Stimulated activated CD4-positive, alpha-beta T cell treated with anti-CD3 and anti-CD28 coated beads, TNF-alpha, amount 100 ng/mL, for 1 hour (primary cell): ENCODE measurements at places on chromosomes 6 and 20.

DNA sequence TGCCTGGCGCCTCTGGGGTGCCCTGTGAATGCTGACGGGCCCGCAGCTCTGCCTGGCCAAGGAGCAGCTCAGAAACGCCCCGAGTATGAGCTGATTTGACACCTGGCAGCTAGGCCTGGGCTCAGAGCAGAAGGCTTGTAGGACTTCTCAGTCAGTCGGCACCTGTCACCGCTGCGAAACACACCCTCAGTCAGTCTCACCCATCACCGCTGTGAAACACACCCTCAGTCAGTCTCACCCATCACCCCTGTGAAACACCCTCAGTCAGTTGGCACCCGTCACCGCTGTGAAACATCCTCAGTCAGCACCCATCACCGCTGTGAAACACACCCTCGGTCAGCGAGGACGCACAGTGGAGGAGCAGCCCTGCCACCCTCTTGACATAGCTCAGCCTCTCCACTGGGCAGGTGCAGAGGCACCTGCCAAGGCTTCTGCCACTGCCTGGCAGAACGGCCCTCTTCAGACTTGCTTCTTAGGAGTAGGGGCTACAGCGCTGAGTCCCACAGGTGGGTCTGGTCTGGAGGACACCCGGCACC is 109.0 kb downstream of the PSMB1 start:
- DNase-seq = no peak

DNA sequence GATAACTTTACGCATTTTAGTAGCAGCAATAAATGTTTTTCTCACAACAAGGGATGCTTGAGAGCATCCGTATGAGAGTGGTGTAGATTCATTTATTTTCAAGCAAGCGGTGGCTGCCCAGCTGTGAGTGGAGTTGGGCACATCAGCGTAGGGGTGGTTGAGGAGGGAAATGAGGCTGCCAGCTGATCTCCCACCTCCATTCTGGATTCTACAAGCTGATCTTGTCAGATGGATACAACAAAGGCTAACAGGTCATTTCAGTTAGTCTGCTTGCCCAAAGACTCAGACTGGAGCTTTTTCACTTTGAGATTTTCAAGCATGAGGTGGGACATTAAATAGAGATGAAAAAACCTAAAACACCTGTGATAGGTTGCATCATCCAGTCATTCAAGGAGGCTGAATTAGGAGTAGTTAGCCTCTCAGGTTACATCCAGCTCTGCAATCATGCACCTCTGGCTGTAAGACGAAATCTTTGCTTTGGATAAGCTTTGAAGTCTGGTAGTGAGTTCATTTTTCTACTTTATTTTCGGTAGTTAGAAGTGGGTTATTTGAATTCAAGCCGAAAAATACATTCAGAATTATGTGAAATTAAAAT is 1.9 kb upstream of the BACH2 start:
- DNase-seq = no peak

DNA sequence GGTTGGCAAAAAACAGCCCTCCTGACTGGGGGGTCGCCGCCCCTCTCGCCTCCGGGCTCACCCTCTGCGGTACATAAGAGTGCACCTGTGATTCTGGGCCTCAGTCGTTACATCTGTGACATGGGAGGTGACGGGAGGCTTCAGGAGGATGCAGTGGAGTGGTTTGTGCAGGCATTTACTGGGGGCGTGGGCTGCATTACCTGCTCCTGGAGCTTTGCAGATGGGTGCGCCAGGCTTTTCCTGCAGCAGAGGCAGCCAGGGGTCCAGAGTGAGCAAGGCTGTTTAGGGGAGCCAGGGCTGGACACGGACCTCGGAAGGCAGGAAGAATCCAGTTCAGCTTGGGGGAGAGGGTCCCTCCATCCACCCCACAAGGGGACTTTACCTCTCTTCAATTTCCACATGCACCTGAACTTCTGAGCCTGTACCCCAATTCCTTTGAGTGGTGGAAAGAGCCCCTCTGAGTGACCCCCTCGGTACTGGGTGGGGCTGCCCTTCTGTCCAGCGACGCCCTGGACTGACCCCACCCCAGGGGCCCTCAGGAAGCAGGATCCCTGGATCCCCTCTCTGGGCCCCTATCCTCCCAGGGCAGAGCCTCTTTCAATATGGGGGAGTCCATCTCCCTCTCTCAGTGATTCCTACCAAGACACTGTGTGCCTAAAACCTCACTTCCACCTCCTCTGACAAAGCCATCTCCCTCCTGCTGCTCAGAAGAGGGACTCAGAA is 134.0 kb downstream of the TAF4 start:
- no peak for DNase-seq

DNA sequence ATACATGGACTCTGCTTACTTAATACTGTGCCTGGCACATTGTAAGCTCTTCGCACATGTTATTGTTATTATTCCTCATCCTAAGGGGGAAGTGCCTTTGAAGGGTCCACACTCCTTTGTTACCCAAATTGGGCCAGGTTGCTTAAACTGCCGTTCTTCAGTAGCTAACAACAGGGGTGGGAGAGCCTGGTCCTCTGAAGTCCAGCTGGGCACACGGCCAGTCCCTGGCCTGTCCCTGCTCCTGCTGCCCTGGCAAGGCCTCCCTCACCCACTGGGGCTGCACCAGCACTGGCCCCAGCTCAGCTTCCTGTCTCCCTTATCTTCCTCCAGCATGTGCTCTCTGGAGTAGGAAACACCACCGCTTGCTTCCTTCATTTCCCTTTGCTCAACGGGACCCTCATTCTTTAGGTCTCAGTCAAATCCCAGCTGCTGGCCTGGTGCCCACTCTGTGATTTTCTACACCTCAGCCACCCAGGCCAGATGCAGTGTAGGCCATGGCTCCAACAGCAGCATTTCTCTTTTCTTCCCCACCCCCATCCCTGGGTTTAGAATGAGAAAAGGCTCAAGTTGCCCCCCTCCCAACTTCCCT is 5.5 kb upstream of the PROCR start:
- no peak for DNase-seq

DNA sequence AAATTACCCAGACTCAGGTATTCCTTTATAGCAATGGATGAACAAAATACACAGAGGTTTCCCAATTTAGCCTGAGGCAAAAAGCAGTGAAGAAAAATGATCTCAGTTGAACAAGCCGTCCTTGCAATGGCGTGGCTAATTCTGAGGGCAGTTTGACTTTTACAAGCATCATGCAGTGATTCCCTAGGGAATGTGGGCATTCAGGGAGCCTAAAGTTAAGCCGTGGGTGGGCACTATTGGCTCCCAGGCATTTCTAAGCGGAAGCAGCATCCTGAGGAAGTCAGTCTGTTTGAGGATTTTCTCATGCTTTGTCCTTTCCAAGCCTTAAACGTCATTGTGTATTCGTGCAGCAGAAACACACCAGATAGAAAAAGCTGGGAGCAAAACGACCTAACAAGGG is 133.9 kb downstream of the MYLK4 start:
- no peak for DNase-seq

DNA sequence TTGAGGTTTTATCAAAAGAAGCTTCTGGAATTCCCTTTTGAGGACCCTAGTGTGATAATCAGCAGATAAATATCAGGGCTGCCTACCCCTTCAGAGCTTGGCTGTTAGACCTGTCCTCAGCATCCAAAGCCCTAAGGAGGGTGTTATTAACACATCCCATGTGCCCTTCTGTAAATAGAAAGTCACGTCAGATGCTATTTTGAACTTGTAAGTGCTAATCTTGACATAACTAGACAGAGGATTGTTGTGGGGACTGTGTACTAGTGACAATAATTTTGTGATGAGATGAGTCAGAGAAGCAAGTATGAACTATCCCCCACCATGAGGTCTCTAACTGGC is 4.9 kb upstream of the LAMA4 start:
- no peak for DNase-seq

DNA sequence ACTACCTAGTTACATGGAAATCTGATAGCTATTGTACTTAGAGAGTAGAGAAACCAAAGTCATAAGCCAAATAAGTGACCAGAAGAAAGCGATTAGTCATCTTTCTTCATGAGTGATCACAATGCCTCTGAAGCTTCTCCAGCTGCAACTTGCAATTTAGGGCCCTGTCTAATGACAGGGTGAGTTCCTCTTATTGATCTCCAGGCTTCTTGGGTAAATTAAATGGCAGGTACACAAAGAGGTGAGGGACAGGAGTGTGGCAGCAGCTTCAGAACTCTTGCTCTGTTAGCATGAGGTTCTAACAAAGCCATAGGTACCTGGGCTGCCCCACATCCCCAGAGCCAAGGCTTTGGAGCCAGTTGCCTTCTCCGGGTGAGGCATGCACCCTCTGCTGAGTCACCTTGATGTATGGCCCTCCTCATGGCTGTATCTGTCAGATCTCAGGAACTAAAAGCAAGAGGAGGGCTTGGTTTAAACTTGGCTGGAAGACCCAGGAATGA is 60.8 kb downstream of the PRDM1 start:
- no peak for DNase-seq
